ENCODE measurements at places on chromosomes 1 and 21.

DNA sequence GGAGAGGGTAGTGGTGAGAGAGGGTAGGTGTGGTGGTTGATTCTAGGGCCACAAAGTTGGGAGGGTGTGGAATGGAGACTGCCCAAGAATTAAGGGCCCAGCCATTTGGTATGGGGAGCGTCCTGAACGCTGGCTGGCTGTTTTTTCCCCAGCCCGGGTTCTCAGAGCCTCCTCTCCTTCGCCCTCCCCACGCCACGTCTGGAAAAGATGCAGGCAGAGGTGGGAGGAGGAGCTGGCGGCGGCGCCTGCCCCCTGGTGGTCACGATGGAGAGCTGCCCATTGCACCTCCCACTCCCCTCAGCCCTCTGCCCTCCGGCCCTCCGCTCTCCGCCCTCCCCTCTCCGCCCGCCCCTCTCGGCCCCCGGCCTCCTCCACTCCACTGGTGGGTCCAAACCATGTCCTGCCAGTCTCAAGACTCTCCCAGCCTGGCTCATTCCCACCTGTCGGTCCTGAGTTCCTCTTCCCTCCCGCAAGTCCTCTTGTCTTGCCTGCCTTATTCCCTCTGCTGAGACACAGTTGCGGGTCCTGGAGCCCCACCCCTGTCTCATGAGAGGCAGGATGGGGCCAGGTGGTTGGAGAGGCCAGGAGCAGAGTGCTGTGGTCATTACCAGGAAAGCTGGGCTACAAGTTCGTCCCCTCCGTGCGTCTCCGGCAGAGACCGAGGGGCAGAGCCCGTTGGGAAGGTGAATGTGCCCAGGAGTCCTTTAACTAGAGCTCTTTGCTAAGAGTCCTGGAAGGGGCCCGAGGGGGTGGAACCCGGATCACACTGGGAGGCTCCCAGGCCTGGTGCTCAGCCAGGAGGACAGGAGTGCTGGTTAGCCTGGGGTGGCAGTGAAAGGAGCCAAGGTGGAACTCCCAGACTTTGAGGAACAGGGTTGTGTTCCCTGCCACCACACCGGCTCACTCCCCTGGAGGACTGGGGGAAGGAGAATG lies 22.6 kb downstream of the ETNK2 start:
- ATAC-seq: peak; percentile 69

DNA sequence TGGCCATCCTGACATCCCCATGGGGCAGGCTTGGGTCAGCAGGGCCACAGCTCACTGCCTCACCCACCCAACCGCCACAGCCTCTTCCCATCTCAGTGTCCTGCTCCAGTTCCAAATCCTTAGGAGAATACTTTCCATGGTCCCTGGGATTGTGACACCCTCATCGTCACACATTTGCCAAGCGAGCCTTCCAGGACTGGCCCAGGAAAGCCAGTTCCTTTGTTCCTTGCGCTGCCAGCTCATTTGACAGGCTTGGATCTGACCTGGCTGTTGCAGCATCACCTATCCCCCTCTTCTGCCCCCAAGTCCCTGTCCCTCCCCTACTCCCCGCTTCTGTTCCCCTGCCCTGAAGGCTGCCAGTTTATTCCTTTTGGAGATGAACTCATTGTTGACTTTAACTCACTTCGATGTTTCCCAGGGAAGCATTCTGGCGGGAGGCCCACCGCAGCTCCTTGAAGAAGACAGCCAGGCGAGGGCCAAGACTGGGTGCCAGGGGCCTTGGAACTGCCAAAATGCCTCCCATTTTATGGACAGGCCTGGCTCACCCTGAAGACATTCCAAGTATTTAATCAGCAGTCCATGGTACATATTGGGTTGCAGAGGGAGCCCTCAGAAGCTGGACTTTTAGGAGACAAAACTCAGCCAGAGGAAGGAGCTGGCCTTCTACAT lies 10.2 kb upstream of the GNL2 start:
- no peak for ATAC-seq

DNA sequence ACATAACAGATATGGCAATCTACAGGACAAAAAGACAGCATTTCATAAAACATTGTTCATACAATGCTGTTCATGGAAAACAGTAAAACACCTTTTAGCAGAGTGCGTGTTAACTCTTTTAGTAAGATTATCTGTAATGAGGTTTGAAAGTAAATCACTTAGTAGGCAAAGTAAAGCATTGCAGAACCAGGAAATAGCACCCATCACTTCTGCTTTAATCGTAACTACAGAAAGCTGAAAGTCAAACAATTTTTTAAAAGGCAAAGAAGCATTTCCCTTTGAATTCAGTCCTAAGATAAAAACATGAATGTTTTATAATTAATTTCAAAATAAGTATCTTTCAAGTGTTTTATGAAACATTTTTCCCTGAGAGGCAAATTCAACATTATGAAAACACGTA lies 63.3 kb upstream of the RNF11 start:
- ATAC-seq: no peak

DNA sequence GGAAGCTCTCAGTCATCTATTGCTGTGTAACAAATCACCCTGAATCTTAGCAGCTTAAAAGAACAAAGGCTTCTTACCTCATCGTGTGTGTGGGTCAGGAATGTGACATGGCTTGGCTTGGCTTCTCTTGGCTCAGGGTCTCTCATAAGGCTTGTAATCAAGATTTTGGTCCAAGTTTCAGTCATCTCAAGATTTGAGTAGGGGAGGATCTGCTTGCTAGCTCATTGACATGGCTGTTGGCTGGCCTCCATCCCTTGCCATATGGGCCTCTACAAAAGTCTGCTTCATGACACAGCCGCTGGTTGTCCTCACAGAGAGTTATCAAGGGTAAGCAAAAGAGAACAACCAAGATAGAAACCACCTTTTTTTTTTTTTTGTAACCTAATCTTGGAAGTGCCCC lies 207.7 kb downstream of the PTPRC start:
- no peak for ATAC-seq

- ATAC-seq: no peak
These were observed 20.2 kb downstream of the CAPZB start for GRCh38 chr1:19465123-19465522.

- ATAC-seq: no peak
These were observed 27.7 kb downstream of the RRAGC start for GRCh38 chr1:38831731-38832369.

GRCh38 chr1:187264995-187265602 lies 436.4 kb downstream of the PLA2G4A start:
- no peak for ATAC-seq

GRCh38 chr1:223704921-223705878 lies 7.1 kb upstream of the CAPN2 start:
- ATAC-seq: no peak

GRCh38 chr1:155037043-155037442 lies 3.4 kb downstream of the DCST1 start:
- no peak for ATAC-seq

DNA sequence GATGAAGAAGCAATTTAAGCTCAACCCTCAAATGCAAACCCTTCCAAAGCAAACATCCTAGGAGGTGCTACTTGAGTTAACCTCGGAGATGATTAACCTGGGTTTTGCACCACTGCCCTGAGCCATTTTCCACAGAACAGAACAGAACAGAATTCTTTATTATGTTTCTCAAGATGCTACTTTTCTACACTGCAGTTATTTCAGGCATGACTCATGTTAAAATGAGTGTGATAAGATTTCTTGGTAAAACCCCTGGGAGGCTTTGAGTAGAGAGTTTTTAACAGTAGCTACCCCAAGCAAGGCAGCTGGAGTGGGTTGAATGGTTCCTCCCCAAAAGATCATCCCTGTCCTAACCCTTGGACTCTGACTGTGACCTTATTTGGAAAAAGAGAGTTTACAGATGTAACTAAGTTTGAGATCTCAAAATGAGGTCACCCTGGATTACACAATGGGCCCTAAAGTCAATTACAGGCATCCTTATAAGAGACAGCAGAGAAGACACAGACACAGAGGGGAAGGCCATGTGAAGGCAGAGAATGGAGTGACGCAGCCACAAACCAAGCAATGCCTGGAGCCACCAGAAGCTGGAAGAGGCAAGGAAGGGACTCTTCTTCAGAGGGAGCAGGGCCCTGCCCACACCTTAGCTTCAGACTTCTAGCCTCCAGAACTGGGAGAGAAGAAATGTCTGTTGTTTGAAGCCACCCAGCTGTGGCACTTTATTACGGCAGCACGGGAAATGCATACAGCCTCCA lies 153.4 kb downstream of the ETS2 start:
- peak; percentile 24 for ATAC-seq

- no peak for ATAC-seq
These were observed 35.5 kb downstream of the IFNAR1 start for GRCh38 chr21:33360281-33360680.

GRCh38 chr21:27694667-27695066 lies 727.8 kb upstream of the ADAMTS5 start:
- ATAC-seq: no peak

- ATAC-seq: no peak
These were observed 17.9 kb upstream of the CSF1 start for GRCh38 chr1:109892561-109893368.

GRCh38 chr1:101451888-101452287 lies 215.1 kb downstream of the S1PR1 start:
- ATAC-seq: peak; percentile 94
